ENCODE measurements at places on chromosomes 2 and 18.

DNA sequence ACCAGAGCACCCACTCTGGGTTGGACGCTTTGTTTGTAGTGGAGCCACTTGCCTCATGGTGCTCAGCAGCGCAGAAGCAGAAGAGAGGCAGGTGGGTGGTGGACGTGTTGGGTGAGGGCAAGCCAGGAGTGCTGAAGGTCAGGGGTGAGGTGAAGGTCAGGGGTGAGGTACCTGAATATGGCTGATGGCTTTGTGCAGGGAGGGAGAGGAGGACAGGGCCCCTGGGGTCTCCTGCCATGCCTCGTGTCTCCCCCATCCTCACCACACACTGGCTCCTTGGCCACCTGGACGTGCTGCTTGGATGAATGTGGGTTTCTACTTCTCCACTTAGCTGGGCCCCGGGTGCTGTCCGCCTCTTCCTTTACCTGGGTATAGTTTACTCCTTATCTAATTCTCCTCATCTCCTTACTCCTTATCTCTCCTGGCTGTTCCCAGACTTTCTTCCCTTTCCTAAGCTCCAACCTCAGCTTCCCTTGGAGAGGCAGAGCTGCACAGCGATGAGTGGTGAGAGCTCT is 68.1 kb downstream of the DYSF start:
- no peak for DNase-seq

DNA sequence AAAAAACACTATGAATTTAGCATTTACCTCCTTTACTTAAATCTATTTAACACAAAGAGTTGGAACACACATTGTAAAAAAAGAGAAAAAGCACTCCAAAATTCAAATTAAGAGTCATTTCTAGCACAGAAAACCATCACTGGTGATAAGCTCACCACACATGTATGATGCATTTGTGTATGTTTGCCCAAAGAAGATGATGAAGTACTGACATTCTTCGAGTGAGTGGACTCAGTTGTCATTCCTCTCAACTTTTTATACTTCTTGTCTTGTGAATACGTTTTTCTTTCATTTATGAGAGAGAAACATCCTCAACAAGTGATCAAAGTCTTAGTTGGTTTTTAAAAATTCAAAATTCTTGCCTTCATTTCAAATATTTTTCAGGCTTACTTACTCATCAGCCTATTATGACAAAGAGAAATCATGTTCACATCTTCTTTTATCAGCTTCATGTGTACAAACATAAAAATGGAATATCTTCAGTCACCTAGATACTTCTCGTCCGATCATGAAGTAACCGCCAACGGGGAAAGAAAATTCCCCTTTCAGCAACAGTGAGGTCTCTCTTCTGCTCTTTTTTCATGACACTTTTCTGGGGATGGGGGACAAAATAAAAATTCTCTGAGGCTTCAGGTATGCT is 1.5 kb downstream of the DSEL start:
- no peak for DNase-seq

- no peak for DNase-seq
Observed at GRCh38 chr18:23377669-23378301, 75.3 kb upstream of the RIOK3 start.

- no peak for DNase-seq
Observed at GRCh38 chr18:48333563-48333962, 75.6 kb downstream of the ZBTB7C start.

- no peak for DNase-seq
Observed at GRCh38 chr2:16321872-16322271, 343.8 kb downstream of the CYRIA start.

DNA sequence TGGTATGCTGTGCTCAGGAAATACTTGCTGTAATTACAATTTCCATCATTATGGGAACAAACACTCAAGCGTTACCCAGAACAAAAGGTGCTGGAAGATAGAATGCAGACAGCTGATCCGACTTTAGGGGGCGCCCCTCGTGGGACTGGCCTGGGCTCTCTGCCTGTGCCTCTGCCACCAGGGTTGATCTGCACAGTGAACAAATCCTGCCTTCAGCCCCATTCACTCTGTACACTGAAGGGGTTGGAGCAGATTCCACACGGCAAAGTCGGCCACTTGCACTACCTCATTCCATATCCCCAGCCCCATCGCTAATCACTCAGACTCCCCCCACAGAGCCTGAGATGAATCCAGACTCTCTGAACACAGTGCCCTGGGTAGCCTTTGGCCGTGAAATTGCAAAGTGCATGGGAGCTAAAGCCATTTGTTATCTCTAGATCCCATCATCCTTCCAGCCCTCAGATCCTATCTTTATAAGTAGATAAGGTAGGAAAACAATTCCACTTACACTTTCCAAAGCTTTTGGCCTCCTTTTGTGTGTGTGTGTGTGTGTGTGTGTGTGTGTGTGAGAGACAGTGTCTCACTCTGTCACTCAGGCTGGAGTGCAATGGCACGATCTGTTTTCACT is 69.3 kb downstream of the INPP5D start:
- no peak for DNase-seq

DNA sequence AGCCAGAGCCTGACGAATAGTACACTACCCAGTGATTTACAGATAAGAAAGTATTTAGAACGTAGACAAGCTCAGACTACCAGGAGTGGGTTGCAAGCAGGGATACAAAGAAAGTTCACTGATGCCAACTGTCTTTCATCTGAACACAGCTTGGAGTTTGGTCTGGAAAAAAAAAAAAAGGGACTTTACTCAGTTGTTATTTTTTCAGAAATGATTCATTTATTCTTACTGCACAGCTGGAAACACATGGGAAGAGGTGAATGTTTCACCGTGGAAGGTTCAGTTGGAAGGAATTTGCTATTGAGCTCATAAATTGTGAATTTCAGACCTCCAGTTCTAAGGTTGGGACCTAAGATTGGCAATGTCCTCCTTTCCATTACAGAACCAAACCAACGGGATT is 259.7 kb downstream of the ETAA1 start:
- no peak for DNase-seq

DNA sequence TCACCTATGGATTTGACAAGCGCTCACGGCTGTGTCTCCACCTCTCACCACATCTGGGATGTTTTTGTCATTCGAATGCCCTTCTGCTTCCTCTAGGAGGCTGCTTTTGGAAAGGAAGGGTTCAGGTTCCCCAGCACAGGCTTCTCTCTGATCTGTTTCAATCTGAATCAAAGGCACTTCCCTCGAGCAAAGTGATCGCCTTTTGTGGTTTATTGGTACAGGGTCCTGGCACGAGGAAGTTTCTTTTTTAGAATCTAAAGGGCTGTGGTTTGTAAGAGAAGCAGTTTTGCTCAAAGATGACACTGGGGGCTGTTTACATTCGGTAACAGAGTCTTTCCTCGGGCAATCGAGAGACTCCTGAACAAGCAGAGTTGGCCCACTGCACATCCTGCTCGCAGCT is 145.0 kb downstream of the DAW1 start:
- no peak for DNase-seq

GRCh38 chr2:23549821-23550530 is 165.0 kb downstream of the KLHL29 start:
- no peak for DNase-seq

GRCh38 chr2:223578846-223579245 is 23.3 kb downstream of the SCG2 start:
- no peak for DNase-seq

DNA sequence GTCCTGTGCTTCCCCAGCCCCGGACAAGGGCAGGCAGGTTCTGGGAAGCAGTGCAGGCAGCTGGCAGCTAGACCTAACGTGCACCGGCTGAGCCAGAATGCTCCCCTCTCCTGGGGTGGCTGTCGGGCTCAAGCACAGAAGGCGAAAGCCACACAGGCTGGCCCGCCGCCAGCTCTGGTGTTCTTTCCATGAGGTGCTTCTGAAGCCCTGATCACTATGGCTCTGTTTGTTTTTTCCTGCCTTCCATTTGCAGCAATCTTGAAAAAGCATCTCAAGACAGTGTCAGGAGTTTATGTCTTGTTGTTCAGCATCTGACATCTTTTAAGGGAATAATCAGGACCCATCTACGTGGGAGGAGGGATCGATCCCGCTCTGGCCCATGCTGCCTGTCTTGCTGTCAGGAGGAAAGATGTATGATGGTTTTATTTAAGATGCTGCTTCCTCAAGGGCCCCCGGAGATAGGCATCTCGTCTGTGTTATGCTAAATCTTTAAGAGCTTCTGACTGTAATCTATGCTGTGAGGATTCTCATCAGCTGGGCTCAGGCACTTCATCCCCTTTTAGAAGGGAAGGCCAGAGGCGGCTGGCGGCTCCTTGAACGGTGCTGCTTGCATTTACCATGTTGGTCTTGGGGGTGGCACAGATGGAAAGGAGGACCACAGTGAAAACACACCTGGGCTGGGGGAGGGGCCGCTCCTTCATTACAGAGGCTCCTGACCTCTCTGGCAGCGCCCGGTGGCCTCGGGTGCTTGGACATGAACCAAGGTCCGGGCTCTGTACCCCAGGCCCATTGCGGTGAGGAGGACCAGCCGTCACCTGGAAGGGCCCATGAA is 118.5 kb upstream of the HDAC4 start:
- DNase-seq, result no peak

- no peak for DNase-seq
Observed at GRCh38 chr2:237600205-237600846, 9.8 kb upstream of the RAB17 start.

- no peak for DNase-seq
Observed at GRCh38 chr2:135285391-135285790, 233.3 kb downstream of the RAB3GAP1 start.

DNA sequence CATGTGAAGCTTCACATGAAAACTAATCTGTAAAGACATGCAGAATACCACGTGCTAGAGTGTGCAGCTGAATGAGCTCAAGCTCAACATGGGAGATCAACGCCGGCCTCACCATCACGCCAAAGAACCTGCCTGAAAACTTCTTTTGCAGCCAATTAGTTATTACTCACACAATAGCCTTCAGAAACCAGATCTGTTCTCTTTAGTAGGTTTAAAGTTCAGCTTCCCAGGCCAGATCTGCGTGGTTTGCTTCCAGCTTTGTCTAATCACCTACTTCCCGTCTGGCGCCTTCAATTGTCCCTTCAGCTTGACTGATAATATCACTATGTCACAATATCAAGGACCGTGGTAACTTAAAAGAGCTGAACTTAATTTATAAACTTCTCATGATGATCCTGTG is 68.0 kb upstream of the ZNF236 start:
- no peak for DNase-seq

- no peak for DNase-seq
Observed at GRCh38 chr2:138724327-138724726, 55.9 kb downstream of the NXPH2 start.

DNA sequence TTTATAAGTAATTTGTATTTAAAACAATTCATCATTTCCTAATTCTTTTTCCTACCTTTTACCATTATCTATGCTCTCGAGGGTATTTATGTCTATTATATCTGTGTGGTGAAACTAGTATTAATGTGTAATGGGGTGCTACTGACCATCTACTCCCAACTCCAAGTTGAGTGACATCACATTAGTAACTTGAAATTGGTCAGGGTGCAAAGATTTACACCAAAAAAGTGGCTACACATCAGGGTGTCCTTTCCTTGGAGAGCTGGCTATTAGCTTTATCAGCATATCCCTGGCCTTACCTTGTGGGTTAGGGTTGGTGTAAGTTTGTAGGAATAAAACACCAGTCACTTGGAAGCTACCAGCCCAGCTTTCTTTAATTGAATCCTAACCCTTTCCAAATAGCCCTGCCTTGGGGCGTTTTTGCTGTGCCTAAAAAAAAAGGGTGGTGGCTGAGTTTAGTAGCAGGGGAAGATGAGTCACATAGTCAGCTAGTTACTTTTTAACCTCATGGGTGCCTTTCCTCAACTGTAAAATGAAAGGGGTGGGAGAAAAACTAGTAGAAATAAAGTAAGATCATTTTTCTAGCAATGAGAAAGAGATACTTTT is 14.0 kb downstream of the ANXA4 start:
- DNase-seq, result no peak

DNA sequence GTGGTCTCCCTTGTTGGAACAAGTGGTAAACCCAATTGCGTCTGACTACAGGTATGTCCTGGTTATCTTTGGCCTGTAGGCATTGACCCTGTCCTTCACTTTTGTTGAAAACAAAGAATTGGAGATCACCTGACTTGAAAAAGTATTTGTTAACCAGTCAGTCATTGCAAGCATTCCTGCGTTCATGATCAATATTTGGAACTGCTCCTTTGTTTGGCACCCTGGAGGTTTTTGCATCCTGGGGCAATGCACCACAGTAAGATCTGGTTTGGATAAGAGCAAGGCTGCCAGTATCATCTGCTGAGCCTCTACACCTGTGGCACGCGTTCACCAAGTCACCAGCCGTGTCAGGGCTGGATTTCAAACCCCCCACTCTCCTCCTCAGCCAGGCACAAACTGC is 115.7 kb downstream of the DNAH6 start:
- DNase-seq, result no peak

DNA sequence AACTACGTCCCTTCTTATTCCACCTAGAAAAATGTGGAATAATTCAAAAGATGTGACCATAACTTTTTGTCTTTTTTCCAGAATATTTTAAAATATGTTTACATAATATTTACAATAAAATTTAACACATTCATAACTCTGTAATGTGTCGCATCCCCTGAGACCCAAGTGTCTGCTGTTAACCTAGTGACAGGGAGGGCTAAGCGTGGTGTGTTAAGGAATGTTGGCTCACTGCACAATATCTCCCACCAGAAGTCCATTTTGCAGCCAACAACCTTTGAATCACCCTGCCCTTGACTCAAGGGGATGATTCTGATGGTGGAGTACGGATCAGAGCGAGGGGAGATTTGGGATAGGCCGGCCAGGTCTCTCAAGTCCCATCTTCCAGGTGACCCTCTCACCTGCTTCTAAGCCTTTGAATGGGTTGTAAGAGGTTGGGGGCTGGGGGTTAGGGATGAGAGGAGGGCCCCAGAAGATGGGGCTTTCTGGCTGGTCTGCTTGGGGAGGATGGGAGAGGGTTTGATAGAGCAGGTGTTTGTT is 43.3 kb downstream of the SERTAD2 start:
- DNase-seq, result no peak

DNA sequence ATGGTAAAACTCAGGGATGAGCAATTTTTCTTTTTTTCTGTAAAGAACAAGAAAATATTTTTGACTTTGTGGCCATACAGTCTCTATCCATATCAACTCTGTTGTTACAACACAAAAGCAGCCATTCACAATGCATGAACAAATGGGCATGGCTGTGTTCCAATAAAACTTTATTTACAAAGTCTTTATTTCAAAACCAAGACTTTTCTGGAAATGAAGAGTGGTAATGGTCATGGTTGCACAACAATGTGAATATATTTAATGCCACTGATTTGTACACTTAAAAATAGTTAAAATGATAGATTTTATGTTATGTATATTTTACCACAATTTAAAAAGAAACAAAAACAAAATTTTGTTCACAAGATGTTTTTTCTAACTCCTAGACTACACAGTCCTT is 1.6 kb upstream of the DSG3 start:
- no peak for DNase-seq

- DNase-seq, result no peak
Observed at GRCh38 chr2:138275881-138276280, 225.7 kb upstream of the SPOPL start.

- DNase-seq, result no peak
Observed at GRCh38 chr2:158808426-158808825, 13.3 kb downstream of the DAPL1 start.

DNA sequence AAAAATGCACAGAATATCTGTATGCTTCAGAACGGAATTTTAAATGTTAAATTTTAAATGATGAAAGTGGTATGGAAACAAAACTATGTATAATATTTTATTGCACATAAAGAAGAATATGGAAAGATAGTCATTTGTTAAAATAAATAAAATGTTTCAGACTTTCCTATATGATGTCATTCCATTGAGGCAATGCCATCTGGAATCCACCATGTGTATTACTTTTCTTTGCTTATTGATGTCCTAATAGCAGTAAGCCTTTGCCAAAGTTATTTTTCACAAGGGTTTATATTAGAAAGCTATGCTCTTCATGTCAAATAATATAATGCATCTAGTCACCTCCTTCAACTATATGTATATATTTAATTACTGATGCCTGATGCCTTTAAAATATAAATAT is 601.6 kb upstream of the PKDCC start:
- DNase-seq, result no peak

Measured in CD4-positive, alpha-beta T cell (primary cell).